Astrocyte (in vitro differentiated cells and primary cell): ENCODE measurements at places on chromosomes 7 and 10. TPM values are rescaled to one million over a fixed set of nuclear protein-coding genes. Genes with fewer than 3 reads are reported as not detected.

The CWF19L1 gene
- total RNA-seq = 20.5 and 23.2 TPM in 2 replicates

The GPR26 gene
- total RNA-seq = 0.09 TPM in 1 of 2 replicates, not detected in the other

The NKX2-3 gene
- not detected in 2 replicates for total RNA-seq

The DIP2C gene
- 27.3 and 30.1 TPM in 2 replicates for total RNA-seq

The IGF2BP3 gene
- 69.9 and 79.5 TPM in 2 replicates for total RNA-seq

The HHEX gene
- not detected in 2 replicates for total RNA-seq
